Stimulated activated CD8-positive, alpha-beta memory T cell treated with anti-CD3 and anti-CD28 coated beads, Interleukin-12 subunit alpha, Interleukin-12 subunit beta, amount 100 ng/mL, for 4 hours (primary cell): ENCODE measurements at places on chromosomes 6 and 20.

DNA sequence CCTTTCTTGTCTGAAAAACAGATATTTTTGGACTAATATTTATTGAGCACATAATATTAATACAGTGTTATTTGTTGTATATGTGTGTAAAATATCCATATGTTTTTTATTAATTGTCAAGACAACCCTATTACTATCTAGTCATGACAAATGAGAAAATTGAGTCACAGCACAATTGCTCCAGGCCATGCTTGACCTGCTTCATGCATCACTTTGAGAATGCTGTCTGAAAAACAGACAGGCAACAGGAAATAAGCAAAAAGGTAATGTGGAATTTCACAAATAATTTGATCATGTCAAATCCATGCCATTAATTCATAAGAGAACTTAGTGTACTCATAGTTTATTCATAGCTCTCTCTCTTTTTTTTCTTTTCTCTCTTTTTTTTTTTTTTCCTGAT lies 246.5 kb downstream of the RIMS1 start:
- DNase-seq: no peak

DNA sequence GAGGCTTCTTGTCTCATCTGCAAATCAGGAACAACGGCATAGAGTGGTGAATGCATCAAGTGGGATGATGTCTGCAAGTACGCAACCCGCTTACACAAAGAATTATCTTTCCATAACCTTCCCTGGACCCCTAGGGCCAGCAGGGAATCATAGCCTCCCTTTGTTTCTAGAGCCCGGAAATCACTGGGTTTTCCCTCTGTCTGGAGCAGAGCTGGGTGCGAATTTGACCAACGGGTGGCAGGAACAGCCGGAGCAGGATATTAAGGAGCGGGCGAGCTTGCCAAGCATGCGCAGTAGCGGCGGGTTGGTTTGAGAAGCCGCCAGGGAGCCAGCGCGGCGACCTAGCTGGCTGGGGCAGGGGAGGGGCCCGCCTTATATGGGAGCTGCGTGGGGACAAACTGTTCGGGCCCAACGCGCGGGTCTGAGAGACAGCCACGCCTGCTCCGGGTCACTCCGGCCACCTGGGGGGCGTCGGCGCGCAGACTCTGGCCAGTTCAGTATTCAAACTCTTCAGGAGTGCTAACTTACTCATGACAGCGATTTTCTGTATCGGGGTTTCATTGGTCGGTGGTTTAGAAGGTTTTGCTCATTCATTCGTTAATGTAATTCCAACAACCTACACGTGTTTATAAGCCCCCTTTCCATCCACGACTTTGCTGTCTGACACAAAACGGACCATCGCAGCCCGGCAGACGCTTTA lies 1.6 kb upstream of the KIF16B start:
- peak; percentile 67 for DNase-seq

DNA sequence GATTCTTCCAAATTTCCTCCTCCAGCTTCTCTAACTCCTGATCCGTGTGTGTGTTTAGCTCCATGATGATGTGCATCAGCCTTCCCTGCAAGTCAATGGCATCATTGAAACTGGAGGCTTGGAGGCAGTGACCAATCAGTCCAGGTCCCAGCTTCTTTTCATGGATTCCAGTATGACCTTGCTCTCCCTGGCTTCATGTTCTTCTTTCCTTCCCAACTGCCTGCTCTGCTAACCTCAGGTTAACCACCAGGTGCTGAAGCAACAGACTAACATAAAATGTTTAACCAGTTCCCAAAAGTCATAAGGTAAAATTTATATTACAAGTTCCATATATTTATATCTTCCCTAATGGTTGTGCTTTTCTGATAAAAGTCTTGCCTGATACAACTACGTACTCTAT lies 512.8 kb upstream of the EPHA7 start:
- DNase-seq: no peak

- no peak for DNase-seq
Measured at GRCh38 chr6:114343782-114344144, 940 bp upstream of the HS3ST5 start.

DNA sequence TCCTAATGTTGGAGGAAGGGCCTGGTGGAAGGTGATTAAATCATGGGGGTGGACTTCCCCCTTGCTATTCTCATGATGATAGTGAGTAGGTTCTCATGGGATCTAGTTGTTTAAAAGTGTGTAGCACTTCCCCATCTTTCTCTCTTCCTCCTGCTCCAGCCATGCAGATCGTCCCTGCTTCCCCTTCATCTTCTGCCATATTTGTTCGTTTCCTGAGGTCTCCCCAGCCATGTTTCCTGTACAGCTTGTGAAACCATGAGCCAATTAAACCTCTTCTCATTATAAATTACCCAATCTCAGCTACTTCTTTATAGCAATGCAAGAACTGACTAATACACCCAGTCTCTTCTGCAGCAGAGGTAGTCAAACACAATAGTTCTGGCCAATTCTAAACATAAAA lies 5.4 kb downstream of the EPM2A start:
- DNase-seq: no peak

DNA sequence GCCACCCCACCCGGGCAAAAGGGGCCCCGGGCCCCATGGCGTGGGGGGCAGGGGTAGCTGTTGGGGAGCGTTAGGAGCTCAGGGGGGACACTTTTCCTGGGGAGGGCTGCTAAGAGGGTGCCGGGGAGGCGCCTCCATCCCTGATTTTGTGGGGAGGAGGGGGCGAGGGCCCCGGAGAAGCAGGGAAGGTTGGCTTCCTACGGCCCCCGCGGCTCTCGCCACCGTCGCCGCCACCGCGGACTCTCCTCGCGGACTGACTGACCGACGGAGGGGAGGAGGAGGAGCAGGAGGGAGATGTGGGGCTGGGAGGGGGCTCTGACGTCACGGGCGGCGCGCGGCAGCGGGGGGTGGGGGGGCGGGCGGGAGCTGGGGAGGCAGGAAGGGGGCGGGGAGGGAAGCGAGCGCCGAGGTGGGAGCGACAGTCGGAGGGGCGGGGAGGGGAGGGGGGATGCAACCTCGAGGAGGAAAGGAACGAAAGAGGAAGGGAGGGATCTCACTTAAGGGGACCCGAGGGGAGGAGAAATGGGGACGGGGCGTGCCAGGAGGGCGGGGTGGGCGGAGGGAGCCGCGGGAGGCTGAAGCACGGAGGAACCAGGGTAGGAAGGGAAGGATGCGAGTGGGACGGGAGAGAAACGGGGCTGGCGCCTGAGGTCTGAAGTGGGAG lies 5.1 kb downstream of the GABBR1 start:
- DNase-seq: peak; percentile 43

GRCh38 chr6:15877231-15877630 lies 214.4 kb upstream of the DTNBP1 start:
- no peak for DNase-seq

DNA sequence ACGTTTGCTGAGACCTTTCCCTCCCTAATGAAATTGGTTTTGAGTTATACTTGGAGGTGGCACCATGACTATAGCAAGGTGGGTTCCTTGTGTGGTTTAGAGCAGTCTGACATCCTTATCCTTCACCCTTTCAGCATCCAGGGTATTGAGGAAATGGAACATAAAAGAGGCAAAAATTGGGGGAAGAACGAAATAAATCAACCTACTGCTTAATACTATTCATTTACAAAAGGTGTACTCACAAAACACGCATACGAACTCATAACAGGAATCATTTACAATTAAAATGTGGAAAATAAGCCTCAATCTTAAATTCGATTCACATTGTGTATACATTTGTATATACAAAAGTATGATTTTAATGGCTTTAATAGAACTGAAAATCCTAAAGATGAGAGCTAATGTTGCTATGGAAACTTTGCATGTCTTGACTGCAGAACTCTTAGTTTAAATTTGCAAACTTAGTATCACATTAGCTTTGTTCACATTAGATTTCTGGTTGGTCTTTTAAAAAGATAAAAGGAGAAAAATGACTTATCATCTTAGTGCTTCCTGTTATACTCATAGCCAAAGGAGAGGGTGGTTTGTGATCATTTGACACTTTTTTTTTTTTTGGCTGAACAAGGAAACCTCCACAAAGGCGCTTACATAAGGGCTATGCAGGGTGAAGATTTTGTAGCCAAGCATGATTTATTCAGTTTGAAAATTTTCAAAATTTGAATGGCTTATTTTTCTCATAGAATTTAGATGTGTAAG lies 76.1 kb upstream of the ATXN1 start:
- DNase-seq: no peak

DNA sequence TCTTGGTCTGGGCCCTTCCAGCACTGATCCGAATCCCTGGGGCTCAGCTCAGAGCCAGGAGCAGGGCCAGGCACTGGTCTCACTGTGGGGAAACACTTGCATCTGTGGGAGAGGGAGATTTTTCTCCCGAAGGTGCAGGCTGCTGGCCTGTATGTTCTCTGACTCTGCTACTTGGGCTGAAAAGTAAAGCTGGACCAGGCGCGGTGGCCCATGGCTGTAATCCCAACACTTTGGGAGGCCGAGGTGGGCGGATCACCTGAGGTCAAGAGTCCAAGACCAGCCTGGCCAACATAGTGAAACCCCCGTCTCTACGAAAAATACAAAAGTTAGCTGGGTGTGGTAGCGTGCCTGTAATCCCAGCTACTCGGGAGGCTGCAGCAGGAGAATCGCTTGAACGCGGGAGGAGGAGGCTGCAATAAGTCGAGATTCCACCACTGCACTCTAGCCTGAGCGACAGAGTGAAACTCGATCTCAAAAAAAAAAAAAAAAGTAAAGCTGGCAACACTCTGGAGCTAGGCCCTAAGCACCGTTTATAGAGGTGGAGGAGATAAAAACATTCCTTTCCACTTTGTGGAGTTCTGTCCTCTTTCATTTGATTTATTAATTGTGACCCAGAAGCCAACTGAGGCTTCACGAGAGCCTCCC lies 41.7 kb downstream of the JPH2 start:
- no peak for DNase-seq

- no peak for DNase-seq
Measured at GRCh38 chr20:54091120-54091480, 20.7 kb upstream of the BCAS1 start.
